ENCODE measurements at places on chromosomes 16 and 17. TPM values are rescaled to one million over a fixed set of nuclear protein-coding genes. Genes with fewer than 3 reads are reported as not detected.

GRCh38 chr16:66207139-66207882, 159.2 kb upstream of the CDH5 start:
- no peak overlapping the region for H3K27ac ChIP-seq
- no peaks in the 10 kb centered on the region for H3K27me3 ChIP-seq
- no peak overlapping the region for H3K4me3 ChIP-seq

- H3K27ac ChIP-seq: no peak overlapping the region
- H3K4me1 ChIP-seq: peaks cover 5% of the 10 kb centered on the region
- H3K4me3 ChIP-seq: no peak overlapping the region
- peaks cover 75% of the 10 kb centered on the region for H3K36me3 ChIP-seq
- no peaks in the 10 kb centered on the region for H3K27me3 ChIP-seq
- DNase-seq: peak; percentile 47
Measured at GRCh38 chr17:82438401-82439193, 12.0 kb downstream of the CYBC1 start.

GRCh38 chr17:48258331-48258730, 150.8 kb downstream of the SNX11 start:
- no peak overlapping the region for H3K27ac ChIP-seq
- no peaks in the 10 kb centered on the region for H3K36me3 ChIP-seq
- no peak overlapping the region for H3K4me3 ChIP-seq
- H3K4me1 ChIP-seq: no peaks in the 10 kb centered on the region
- H3K27me3 ChIP-seq: no peaks in the 10 kb centered on the region
- DNase-seq: no peak

GRCh38 chr16:31529108-31529936, 1.6 kb downstream of the AHSP start:
- no peak overlapping the region for H3K27ac ChIP-seq
- no peaks in the 10 kb centered on the region for H3K36me3 ChIP-seq
- H3K4me3 ChIP-seq: no peak overlapping the region
- H3K4me1 ChIP-seq: no peaks in the 10 kb centered on the region
- no peak for DNase-seq

SLC12A3 gene
- total RNA-seq: not detected

DNA sequence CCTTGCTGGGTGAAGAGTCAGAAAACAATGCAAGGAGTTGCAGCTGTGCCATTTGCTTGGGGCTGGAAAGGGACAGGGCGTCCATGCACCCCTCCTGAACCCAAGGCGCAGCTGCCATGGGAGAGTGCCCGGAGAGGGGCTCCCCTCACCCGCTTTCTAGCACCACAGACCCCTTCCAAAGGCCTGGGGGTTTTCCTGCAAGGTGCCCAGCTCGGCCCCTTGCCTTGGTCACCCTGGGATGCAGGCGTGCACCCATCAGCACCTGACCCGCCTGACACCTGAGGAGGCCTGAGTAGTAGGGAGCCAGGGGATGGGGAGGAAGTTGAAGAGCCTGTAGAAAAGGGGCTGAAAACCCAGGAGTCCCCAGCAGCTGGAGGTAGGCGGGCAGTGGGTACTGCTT, 30.3 kb downstream of the TMEM186 start:
- H3K27ac ChIP-seq: no peak overlapping the region
- H3K36me3 ChIP-seq: no peaks in the 10 kb centered on the region
- H3K4me3 ChIP-seq: no peak overlapping the region
- H3K4me1 ChIP-seq: no peaks in the 10 kb centered on the region
- no peak for DNase-seq

GRCh38 chr17:79361873-79362771, 248.7 kb downstream of the RBFOX3 start:
- H3K4me1 ChIP-seq: no peaks in the 10 kb centered on the region
- no peak overlapping the region for H3K4me3 ChIP-seq
- H3K36me3 ChIP-seq: no peaks in the 10 kb centered on the region
- H3K27me3 ChIP-seq: peaks cover 98% of the 10 kb centered on the region
- H3K27ac ChIP-seq: no peak overlapping the region
- DNase-seq: no peak

- no peak overlapping the region for H3K27ac ChIP-seq
- H3K36me3 ChIP-seq: no peaks in the 10 kb centered on the region
- no peak for DNase-seq
- H3K4me1 ChIP-seq: no peaks in the 10 kb centered on the region
- H3K4me3 ChIP-seq: no peak overlapping the region
Measured at GRCh38 chr16:54317101-54317611, 30.6 kb upstream of the IRX3 start.

ST6GALNAC1 gene
- total RNA-seq: not detected

CSH2 gene
- not detected for total RNA-seq

- H3K4me1 ChIP-seq: no peaks in the 10 kb centered on the region
- H3K27ac ChIP-seq: no peak overlapping the region
- no peak for DNase-seq
- H3K27me3 ChIP-seq: no peaks in the 10 kb centered on the region
- H3K4me3 ChIP-seq: no peak overlapping the region
Measured at GRCh38 chr16:20611975-20612481, 35.9 kb upstream of the ACSM2B start.

Measured in SJSA1 (cell line).